ENCODE measurements at places on chromosomes 5 and 9.

- DNase-seq, result no peak
Measured at GRCh38 chr5:137842296-137842695, 25.4 kb upstream of the MYOT start.

GRCh38 chr9:114953959-114954358, 23.6 kb upstream of the TNFSF8 start:
- no peak for DNase-seq

- DNase-seq, result peak; percentile 65
Measured at GRCh38 chr5:143222287-143223231, 180.9 kb downstream of the NR3C1 start.

GRCh38 chr9:92138157-92138959, 23.1 kb upstream of the SPTLC1 start:
- DNase-seq, result peak; percentile 69

GRCh38 chr5:151570058-151570457, 21.1 kb downstream of the FAT2 start:
- DNase-seq, result no peak

DNA sequence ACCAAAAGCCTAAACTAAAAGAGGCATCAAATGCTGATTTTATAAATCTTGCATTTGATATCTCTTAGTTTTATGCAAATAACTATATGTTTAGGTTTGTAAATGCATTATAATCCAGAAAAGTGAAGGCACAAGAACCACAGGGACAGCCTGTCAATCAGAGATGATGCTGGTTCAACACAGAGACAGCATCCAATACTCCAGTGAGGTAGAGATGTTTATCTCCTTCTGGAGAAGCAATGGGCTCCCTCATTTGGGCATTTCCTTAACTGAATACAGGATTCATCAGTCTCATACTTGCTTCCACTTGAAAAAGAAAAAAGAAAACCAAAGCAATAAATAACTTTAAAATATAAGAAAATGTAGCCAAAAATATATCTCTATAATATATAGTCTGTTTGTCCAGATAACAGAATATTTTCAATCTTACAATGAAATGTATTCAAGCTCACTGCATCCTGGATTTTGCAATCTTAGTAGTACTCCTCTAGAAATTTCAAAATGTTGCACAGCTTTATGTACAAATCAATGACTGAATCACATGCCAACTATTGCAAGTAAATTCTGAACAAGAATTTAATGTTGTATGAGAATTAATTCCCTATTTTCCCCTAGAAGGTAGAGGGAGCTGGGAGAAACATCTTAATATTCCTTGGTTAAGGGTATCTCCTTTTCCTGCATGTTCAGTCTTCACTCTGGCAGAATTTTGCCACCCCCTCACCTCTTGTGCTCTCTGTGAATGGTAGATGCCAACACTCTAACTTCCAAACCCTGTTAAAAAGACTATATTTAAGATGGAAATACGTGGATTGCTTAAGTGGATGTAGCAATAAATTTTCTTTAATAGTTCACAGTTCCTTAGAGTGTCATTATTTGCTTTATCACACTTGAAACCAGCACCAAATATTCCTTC, 191.1 kb upstream of the GAS1 start:
- no peak for DNase-seq

Data from GM10248 (cell line).